ENCODE measurements at places on chromosomes 16 and 17.

GRCh38 chr17:20281860-20282259, 185.5 kb downstream of the LGALS9B start:
- DNase-seq: no peak

- DNase-seq: no peak
Observed at GRCh38 chr17:22128723-22129122, 436.4 kb downstream of the KCNJ18 start.

GRCh38 chr17:67942810-67943209, 53.5 kb downstream of the C17orf58 start:
- no peak for DNase-seq

DNA sequence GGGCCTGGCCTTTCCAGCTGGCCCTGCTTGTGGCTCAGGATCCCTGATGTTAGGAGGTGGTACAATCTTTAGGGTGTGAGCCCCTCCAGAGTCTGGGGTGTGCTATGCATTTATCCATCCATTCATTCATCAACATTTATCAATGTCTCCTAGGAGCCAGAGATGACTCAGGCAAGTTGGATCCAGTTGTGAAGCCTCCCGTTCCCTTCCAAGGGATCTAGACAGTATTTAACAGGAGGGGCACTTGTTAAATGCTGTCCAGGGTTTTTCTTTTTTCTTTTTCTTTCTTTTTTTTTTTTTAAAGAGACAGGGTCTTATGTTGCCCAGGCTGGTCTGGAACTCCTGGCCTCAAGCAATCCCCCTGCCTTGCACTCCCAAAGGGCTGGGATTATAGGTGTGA, 42.0 kb upstream of the SMPD3 start:
- DNase-seq: no peak

DNA sequence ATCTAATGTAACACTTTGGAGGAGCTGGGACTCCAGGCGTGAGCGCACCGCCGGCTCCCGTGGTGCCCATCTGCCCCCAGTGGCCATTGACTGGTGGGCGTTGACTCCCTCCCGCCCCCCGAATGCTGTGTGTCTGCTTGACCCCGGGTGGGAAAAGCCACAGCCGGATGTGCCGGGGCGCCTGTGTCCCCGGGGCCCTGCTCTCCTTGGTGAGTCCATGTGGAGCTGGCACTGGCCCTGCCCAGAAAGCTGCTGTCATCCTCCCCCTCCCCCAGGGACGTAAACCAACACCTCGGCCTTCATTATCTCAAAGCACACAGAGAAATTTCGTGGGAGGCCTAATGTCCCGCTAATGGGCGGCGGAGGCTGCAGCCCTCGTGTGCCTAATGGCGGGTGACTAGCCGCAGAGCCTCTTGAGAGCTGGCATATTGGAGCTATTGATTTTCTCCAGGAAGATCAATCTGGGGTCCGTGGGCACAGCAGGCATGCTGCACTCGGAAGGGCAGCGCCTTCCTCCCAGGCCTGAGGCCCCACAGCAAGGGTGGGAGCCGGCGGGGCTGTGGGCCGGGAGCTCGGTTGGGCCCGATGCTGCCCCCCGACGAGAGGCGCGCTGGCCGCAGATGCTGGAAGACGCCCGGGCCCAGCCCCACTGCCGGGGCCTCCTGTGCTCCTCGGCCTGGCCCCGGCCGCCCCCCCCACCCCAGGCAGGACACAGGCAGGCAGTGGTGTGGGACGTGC, 4.0 kb upstream of the PERCC1 start:
- no peak for DNase-seq

DNA sequence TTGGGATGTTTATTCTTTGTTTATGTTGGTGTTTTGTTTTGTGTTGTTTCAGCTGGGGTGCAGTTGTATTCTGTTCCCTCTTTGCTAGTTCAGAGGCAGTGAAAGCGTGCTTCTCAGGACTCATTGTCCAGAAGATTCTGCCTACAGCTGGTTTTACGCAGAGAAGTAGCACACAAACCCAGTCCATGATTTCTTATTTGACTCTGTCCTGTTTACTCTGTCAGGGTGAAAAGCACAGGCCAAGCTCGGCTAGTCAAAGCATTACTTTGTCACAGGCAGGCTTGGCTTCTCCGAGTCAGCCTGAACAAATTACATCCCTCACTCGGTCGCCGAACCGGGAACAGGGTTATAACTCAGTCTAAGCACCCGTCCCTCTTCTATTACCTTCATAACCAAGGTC, 435.0 kb downstream of the MAF start:
- DNase-seq: no peak
